ENCODE measurements at places on chromosomes 7 and 10.

GRCh38 chr10:130244928-130245495, 108.8 kb downstream of the GLRX3 start:
- no peak for DNase-seq

DNA sequence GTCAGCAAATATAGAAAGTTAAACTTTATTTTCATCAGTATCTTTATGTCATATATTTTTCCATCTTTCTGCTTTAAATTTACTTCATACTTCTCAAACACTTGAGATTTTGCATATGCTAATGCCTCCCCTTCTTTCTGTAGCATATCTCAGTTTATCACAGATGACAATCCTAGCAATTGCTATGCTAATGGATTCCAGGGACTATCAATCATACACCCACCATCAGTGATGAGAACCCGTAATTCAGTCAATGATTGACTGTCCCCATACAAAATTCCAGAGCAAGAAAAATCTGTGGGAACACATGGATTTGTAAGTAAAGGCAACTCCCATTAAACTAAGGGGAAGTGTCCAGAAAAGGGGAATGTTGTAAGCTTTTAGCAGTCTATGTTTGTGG, 432.4 kb upstream of the SEMA3D start:
- DNase-seq: no peak

DNA sequence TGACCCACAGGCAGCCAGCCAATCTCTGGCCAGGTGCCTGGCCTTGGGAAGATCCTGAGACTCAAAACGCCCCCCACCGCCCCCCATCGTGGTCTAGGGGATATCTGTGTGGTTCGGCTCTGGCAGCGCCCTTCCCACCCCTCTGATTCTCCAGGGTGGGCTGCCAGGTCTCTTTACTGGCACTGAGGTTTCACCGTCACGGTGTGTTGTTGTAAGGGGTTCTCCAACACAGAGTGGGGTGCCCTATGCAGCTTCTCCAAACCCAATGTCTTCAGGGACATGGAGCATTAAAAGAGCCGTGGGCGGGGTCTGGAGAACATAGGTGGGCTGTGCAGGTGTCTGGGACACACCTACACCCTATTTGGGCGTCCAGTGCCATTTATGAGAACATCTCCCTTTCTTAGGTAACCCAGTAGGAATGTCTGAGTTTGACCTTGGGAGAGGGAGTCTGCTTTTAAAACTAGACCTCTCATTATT, 1.5 kb downstream of the MAFK start:
- no peak for DNase-seq

DNA sequence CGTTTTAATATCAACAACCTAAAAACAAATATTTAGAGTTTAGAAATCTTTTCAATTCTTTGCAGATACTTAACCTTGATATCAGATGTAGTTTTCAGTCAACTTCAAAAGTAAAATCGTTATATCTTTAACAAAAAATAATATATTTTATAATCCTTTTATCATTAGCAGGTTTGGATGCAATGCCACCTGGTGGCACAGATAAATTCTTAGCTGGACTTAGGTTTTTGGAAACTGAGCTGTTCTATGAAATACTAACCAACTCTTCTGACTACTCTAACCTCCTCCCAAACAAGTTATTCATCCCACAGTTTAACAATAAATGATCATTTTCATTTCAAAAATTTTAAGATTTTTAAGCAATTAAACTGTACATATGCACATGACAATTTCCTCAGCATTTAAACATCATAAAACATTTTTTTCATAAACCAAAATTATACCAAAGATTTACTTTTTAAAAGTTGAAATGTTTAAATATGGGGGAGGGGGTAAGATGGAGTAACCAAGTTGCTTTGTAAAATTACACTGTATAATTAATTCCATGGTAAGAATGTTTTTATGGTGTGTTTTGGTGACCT, 56.9 kb downstream of the HIBADH start:
- no peak for DNase-seq

DNA sequence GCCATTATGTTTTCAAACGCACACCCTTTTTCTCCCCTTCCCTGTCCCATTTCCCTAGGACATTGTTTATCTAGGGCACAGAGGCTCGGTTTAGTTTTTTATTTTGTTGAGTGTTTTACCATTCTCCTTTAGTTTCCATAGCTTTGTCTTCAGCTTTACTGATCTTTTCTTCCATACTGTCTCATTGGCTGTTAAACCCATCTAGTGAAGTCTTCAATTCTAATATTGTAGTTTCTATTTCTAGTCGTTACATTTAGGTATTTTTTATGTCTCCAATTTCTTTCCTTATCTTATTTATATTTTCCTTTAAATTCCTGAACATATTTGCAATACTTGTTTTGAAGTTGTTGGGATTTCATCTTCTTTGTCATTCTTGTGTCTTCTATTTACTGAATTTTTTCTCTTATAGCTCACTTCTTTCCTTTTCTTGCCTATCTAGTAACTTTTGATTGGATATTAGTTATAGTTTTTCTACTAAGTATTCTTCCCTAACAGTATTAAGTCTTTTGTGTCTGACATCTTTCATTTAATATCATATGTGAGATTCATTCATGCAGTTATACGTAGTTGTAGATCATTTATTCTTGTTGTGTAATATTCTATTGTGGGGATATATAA, 41.0 kb upstream of the SH2D4B start:
- DNase-seq: no peak

DNA sequence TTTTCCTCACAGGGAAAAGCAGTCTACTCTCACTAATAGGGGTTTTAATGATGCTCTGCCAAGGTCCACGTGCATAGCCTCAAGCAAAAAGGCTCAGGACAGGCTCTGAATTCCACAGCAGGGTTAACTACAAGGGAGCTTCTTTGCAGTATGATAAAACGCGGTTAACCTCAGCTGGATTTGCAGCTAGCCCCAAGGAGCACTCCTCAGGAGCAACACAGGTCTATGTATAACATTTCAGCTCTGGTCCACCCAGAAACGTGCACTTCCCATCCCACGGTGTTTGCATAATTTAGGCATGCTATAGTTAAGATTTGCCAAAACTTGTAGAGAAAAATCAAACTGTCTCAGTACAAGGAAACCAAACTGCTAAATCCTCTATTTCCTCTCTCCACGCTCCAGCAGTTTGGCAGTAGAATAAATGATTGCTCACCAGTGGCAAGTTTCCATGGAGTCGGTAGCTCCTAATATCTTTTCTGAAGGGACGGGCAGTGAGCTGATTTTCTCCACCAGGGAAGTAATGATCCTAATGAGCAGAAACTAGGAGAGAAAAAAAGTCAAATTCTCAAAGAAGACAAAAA, 13.1 kb upstream of the ASB4 start:
- no peak for DNase-seq

GRCh38 chr10:71805776-71806703, 32.7 kb upstream of the VSIR start:
- DNase-seq: no peak

- no peak for DNase-seq
Measured at GRCh38 chr7:111833466-111833865, 271.2 kb upstream of the IMMP2L start.

DNA sequence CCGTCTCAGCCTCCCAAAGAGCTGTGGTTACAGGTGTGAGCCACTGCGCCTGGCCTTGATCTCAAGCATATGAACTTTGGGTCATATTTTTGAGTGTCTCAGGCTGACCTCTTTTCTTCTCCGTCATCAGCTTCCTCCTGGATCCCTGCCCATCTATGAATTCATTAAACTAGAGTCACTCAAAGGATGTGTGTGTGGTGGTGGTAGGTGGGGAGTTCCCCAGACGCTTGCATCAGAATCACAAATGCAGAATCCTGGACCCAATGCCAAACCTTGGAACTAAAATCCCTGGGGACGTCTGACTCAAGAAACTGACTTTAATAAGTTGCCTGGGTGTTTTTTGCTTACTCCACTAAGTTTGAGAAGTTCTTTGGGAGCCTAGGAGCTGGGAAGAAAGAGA, 6.7 kb upstream of the CREB5 start:
- peak; percentile 51 for DNase-seq

DNA sequence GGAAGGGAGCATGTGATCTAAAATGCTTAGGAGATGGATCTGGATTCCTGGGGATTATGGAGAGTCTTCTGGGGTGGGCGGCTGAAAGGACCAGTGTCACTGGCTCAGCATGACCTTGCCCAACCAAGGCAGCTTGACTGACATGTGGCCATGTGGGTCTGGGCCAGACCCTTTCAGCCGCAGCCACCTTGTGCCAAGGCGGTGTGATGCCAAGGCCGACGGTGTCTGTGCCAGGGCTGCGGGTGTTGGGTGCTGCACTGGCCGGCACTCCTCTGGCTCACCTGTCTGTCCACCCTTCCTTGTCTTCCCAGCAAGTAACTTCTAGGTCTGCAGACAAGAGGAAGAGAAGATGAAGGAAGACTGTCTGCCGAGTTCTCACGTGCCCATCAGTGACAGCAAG, 8.8 kb downstream of the DEPP1 start:
- DNase-seq: no peak

GRCh38 chr7:141702892-141703291, 926 bp upstream of the DENND11 start:
- DNase-seq: no peak

DNA sequence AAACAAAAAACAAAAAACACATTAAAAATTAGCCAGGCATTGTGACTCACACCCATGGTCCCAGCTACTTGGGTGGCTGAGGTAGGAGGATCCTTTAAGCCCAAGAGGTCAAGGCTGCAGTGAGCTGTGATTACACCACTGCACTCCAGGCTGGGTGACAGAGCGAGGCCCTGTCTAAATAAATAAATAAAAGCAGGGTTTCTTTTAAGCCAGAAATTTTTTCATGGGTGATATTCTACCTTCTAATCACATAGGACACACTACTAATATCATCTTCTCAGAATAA, 14.2 kb upstream of the SVIL start:
- no peak for DNase-seq

DNA sequence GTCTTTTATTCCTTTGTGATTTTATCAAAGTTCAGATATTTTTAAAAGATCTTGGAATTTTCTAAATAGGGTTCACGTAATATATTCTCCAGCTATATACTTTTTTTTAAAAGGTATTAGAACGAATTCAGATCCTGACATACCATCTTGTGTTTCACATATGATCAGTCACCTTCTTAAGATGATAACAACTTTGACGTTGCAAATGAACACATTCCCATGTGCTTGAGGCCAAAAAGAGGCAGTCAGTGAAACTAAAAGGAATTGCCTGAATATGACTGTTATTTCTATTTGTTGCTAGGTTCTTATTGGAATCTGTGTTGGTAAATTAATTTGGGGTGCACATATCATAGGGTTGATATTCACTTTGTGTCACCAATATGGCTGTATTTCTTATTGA, 310.1 kb downstream of the MDFIC start:
- DNase-seq: no peak

DNA sequence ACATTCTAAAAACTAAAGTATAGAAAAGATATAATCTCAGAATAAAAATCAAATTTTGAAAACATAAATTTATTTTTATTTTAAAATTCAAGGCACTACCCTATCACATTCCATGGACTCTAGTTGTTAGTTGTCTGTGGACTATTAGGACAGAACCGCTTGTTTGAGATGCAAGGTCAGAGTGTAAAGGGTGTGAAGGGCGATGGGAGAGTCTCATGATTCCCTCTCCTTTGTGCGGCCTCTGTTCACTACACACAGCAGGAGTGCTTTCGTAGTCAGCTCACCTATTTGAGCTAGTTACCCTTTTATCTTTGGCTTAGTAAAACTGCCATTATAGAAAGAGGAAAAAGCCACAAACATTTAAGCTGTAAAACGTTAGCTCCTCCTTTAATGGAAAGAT, 189.8 kb upstream of the TEX47 start:
- DNase-seq: no peak

DNA sequence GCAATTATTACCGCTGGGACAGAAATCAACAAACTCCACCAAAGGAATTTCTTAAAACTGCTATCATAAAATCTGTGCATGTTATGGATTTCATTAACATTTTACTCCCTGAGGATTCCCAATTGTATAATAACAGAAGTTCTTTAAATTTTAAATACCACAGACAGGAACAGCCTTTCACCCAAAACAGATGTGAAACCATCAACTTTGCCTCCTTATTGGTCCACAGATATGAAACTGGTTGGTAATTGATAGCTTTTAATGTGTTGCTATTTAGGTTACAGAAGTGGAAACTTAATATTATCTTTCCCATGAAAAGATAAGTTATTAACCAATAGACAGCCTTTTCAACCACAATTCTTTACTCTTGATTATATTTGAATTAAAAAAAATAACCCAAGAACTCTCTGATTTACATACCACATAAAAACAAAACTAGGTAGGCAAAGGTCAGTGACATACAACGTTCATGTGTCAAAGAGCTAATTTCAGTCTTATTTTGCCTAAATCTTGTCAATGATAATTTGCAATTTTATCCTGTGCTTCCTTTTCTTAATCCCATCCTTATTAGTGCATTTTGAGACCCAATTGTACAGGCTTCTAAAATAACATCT, 90.0 kb downstream of the NRP1 start:
- DNase-seq: no peak

DNA sequence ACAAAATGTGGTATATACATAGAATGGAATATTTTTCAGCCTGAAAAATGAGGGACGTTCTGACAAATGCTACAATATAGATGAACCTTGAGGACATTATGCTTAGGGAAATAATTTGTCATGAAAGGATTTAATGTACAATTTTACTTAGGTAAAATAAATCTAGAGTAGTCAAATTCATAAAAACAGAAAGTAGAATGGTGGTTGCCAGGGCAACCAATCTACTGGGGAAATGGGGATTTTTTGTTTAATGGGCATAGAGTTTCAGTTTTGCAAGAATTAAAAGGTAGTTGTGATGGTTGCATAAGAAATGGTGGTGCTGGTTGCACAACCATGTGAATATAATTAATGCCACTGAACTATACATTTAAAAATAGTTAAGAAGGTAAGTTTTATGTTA, 296.0 kb upstream of the SP4 start:
- DNase-seq: no peak

- no peak for DNase-seq
Measured at GRCh38 chr7:22732556-22733126, 5.6 kb downstream of the IL6 start.

- no peak for DNase-seq
Measured at GRCh38 chr7:51471210-51471980, 154.8 kb upstream of the COBL start.

DNA sequence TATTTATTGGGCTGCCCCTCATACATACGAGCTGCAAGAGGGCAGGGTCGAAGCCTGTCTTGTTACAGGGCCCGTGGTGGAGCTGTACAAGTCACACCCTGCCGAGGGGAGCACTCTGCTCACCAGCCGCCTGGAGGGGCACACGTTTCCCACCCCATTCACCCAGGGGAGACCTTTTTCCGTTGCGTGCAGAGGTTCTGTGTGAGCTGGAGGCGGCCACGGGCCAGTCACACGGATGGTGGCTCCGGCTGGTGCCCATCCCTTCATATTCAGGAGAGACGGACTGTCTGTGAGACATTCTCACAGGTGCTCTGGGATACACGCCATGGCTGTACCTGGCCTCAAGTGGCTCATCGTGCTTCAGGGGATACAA, 47.9 kb upstream of the FAM20C start:
- no peak for DNase-seq

DNA sequence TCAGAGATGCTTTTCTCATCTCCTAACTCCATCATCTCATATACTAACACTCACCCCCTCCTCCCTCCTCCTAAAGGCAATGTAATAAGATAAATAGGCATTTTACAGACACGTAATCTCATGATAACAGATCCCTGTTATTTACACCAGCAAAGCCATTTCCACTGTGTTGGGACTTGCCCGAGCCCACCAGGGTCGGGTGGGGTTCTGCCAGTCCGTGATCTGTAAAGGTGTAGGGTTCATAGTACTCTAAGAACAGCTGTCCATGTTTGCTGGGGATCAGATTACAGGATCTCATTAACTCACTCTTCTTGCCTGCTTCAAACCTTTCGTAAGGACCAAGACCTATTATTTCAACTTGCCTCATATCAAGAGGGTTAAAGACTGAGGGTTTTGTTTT, 172.4 kb downstream of the FZD1 start:
- DNase-seq: no peak

- DNase-seq: no peak
Measured at GRCh38 chr7:157402388-157402703, 65.5 kb downstream of the DNAJB6 start.

Data from hepatic stellate cell (primary cell).